ENCODE measurements at places on chromosomes 2 and 18. TPM values are rescaled to one million over a fixed set of nuclear protein-coding genes. Genes with fewer than 3 reads are reported as not detected.

The CCDC121 gene
- total RNA-seq, result 8.9 TPM

The HS1BP3 gene
- 31.8 TPM for total RNA-seq

The SIX3 gene
- total RNA-seq, result not detected

The ANKRD36C gene
- 81.3 TPM for total RNA-seq

The CHMP1B gene
- total RNA-seq, result 44.8 TPM

DNA sequence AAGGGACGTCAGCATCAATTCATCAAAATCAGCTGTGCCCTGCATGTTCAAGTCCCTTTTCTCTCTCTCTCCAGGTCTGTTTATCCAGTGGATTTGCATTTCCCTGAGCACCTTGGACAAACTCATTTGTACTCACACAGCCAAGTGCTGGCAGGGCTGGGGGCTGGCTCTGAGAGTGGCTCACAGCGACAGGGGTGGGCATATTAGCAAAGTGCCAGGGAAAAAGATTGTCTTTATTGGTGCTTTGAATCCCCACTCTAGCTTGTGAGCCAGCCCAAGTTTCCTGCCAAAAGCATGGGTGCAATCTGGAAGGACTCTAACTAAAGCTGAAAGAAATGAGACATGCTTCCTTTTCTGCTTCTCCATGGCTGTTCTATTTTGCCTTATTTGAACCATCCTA lies 56.6 kb downstream of the ACOXL start:
- no peak for DNase-seq

DNA sequence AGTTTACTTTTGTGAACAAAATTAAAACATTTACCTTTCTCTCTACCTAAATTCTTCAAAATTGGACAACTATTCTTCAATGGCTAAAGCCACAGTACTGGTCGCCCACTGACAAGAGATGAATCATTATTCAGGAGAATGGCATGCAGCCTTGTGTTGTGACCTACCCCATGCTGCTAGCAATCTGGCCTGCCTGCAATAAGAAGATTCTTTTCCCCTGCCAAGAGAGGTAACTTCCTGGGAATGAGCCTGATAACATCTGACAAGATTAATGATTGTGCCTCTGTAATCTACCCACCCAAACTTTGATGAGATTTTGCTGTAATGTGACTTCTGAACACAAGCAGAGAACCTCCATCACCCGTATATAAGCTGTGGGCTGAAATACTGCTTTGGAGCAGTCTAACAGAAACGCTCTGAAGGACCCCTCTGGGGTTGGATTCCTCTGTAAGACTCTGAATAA lies 47.0 kb upstream of the ST3GAL5 start:
- DNase-seq, result no peak
